ENCODE measurements at places on chromosomes 11 and 22.

- no peak for DNase-seq
These were observed 390.5 kb downstream of the TBC1D22A start for GRCh38 chr22:47152938-47153337.

GRCh38 chr11:12581923-12582322 lies 92.3 kb upstream of the TEAD1 start:
- DNase-seq, result peak; percentile 79

DNA sequence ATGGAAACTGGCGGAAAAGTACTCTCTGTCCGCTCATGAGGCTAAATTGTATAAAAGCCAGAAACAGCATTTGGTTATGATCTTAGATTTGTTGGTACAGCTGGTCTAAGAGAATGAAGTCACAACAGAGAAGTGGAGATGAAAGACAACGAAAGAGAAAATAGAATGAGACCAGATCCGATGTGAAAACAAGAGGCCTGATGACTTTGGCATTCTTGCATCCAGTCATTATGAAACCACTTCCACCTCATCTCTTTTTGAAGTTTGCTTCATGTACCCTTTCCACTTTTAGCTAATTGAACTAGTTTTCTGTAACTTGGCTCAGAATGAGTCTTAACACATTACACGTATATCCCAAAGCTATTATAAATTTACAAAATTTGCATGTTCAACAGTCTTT lies 1431.7 kb downstream of the LRRC4C start:
- no peak for DNase-seq

- peak; percentile 52 for DNase-seq
These were observed 28.4 kb upstream of the HMOX1 start for GRCh38 chr22:35352214-35353111.

GRCh38 chr11:47005441-47005840 lies 68.9 kb downstream of the CSTPP1 start:
- no peak for DNase-seq

Measured in AG10803 (cell line).